ENCODE measurements at places on chromosomes 11 and 22. TPM values are rescaled to one million over a fixed set of nuclear protein-coding genes. Genes with fewer than 3 reads are reported as not detected.
A peak's percentile ranks its signal among the peaks of the same experiment; 100 is the strongest.

- H3K27ac ChIP-seq, result no peak overlapping the region
- H3K27me3 ChIP-seq, result no peaks in the 10 kb centered on the region
- no peak overlapping the region for H3K4me3 ChIP-seq
Observed at GRCh38 chr22:41028841-41029240, 63.6 kb upstream of the EP300 start.

DNA sequence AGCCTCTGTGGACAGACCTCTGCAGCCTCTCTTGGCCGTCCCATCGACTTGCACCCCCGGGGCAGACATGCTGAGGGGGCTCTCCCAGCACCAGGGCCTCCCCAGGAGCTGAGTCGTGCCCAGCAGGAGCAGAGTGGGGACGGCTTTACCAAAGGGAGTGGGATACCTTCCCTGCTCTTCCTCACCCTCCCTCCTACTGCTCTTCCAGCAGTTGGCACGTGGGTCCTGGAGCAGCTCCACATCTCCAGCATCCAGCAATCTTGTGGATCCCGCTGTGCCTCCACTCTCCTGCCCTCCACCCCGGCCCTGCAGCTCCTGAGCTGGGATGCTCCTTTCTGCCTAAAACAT, 854.0 kb downstream of the BRD1 start:
- no peaks in the 10 kb centered on the region for H3K4me1 ChIP-seq
- H3K27me3 ChIP-seq, result no peaks in the 10 kb centered on the region
- no peak for DNase-seq
- H3K27ac ChIP-seq, result no peak overlapping the region
- H3K4me3 ChIP-seq, result no peak overlapping the region
- H3K36me3 ChIP-seq, result no peaks in the 10 kb centered on the region

DNA sequence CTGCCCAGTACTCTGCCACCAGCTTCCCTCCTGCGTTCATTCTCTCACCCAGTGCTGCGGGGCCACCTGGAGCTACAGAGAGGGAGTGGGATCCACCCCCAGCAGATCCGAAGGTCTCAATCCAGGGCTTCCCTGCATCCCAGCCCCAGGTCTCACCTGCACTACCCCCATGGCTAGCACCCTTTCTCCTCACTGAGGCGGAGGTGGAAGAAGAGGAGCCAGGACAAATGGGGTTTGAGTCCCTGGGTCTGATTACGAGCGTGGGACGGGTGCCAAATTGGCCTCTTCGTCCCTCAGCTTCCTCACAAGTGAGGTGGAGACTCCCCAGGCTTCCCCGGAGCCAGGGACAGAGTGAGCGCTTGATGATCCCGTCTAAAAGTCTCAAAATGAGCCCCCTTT, 64.2 kb downstream of the NFAM1 start:
- no peak for DNase-seq
- H3K36me3 ChIP-seq, result no peaks in the 10 kb centered on the region
- H3K27ac ChIP-seq, result no peak overlapping the region
- no peaks in the 10 kb centered on the region for H3K4me1 ChIP-seq
- H3K4me3 ChIP-seq, result peak overlapping the region; percentile 93

DNA sequence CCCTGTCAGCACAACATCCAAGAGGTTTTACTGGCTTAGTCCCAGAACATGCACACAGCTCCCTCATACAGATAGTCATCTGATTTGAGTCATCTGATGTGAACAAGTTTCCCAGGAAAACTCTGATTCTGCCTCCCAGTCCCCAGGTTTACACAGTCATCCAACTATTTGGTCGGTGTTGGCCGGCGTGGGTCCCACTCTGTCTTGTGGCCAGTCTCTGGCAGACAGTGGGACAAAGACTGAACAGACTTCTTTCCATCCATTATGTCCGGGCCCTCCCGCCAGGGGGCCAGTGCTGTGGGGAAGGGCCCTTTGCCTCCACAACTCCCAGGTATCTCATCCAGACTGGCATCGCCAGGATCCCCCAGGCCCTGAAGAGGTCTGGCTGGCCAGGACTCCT, 60.0 kb downstream of the BTG4 start:
- no peak overlapping the region for H3K4me3 ChIP-seq
- H3K4me1 ChIP-seq, result peaks cover 6% of the 10 kb centered on the region
- no peaks in the 10 kb centered on the region for H3K36me3 ChIP-seq
- DNase-seq, result no peak
- no peaks in the 10 kb centered on the region for H3K27me3 ChIP-seq
- no peak overlapping the region for H3K27ac ChIP-seq

DNA sequence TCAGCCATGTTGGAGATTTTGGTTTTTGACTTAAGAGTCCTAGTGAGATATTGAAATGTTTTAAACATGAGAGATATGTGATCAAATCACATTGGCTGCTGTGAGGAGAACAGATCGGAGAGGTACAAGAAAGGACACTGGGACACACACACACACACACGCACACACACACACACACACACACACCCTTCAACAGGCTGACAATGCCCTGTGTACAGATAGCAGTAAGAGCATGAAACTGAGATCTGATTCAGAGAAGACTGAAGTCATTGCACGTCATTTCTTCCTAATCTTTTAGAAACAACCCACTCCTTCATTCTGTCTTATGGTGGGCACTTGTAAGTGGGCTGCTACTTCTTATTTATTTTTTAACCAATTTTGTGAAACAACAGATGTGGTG, 200.5 kb upstream of the E2F8 start:
- peaks cover 26% of the 10 kb centered on the region for H3K4me1 ChIP-seq
- H3K27ac ChIP-seq, result peak overlapping the region; percentile 82
- no peaks in the 10 kb centered on the region for H3K36me3 ChIP-seq
- no peaks in the 10 kb centered on the region for H3K27me3 ChIP-seq
- DNase-seq, result no peak

- H3K4me3 ChIP-seq, result no peak overlapping the region
- H3K27ac ChIP-seq, result no peak overlapping the region
- H3K27me3 ChIP-seq, result no peaks in the 10 kb centered on the region
Observed at GRCh38 chr11:110919241-110919922, 207.1 kb upstream of the ARHGAP20 start.

Gene KCTD14
- 8.2 TPM for total RNA-seq

Gene APOBEC3F
- 9.1 TPM for total RNA-seq

Gene UCP3
- total RNA-seq, result 1.2 TPM

Gene KCTD17
- total RNA-seq, result 17.2 TPM

Data from Caco-2 (cell line).